ENCODE measurements at places on chromosomes 7 and 10.

DNA sequence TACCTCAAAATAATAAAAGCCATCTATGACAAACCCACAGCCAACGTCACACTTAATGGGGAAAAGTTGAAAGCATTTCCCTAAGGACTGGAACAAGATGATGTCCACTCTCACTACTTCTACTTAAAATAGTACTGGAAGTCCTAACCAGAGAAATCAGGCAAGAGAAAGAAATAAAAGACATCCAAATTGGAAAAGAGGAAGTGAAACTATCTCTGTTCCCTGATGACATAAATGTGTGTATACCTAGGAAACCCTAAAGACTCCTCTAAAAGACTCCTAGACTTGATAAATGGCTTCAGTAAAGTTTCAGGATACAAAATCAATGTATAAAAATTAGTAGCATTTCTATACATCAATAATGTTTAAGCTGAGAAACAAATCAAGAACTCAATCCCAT, 314.1 kb downstream of the WDR37 start:
- no peak for DNase-seq

- no peak for DNase-seq
Measured at GRCh38 chr7:152341039-152341913, 94.5 kb downstream of the KMT2C start.

DNA sequence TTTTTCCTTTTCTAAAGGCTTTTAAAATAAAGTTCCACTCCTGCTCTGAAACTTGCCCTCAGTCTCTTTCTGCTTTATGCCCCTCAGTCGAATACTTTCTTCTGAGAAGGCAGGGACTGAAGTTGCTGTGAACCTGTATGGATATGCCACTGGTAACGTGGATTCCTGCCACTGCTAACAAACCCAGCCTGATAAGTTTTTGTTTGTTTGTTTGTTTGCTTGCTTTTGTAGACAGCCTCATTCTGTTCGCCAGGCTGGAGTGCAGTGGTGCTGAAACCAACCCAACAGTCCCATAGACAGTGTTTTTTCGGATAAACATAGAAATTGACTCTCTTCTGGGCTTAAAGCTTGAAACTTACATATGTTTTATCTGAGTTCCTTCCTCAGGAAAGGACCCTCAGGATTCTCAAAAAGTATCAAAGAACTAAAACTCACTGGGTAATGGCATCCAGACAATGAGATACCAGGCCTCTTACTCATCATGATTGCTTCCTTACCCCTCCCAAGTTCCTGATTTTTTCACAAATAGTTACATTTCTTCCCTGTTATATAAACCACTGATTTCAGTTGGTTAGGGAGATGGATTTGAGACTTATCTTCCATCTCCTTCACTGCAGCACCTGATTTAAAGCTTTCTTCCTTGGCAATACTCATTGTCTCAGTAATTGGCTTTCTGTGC, 273.6 kb downstream of the SDHAF3 start:
- no peak for DNase-seq

DNA sequence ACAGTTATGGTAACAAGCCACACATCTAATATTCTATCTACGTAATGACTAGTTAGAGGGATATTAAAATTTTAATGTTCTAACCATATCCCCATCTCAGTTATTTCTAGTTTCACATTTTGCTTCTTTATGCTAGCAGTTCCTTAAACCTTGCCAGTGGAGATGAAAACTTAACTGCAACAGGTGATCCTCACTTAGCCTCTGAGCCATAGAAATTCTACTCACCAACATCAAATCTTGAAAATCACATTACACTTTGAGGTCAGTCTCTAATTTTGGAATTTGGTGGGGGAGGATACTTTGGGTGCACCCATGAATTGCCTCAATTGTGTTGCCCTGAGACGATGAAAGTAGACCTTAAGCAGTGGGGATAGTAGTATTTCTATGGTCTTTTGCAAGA, 256.4 kb downstream of the GATA3 start:
- DNase-seq: no peak

DNA sequence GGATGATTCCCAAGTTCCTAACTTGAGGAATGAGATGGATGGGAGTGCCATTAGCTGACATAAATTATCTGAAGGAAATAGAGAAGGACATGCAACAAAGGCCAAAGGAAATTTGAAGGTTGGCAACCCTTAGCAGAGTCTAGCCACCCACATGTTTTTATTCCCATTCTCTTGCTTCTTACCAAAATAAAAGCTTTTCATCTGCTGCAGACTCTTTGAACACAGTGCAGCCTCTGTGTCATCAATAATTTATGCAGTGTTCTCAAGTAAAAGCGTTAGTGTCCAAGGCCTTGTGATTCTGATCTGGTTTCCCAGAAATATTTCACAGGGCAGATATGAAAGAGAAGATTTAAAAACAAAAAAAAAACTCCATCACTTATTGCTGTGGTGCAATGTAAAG, 98.5 kb downstream of the ST7 start:
- DNase-seq: no peak

GRCh38 chr10:51747216-51747615, 47.8 kb upstream of the CSTF2T start:
- DNase-seq: no peak

GRCh38 chr7:150898475-150899011, 46.2 kb downstream of the AOC1 start:
- peak; percentile 79 for DNase-seq

DNA sequence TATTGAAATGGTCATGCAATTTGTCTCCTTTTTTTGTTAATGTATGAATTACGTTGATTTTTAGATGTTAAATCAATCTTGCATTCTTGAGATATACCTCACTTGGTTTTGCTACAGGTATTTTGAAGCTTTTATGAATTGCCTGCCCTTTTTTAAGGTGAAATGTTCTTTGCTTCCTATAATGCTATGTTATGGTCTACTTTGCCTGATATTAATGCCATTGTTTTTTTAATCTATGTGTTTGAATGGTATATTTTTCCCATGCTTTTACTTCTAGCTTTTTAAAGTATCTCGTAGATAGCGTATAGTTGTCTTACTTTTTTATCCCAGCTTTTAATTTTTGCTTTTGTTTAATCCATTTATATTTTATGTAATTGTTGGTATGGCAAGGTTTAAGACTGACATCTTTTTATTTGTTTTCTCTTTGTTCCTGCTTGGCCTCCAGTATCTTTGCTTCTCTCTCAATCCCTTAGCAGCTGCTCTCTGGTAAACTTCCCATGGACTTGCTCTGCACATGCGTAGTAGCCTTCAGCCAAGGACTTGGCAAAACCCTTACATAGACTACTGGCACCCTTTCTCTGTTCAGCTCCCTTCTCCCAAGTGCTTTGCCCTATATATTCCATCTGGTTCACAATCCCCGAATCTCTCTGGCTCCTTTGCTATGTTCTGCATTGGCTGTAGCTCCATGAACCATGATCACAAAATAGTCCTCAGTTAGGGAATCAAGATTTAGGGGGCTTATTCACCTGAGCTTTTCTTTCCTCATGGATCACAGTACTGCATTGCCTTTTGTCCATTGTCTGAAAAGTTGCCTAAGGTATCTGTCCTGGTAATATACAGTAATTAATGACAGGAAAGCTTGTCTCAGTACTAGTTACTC, 8.4 kb downstream of the TRIM24 start:
- DNase-seq: no peak

DNA sequence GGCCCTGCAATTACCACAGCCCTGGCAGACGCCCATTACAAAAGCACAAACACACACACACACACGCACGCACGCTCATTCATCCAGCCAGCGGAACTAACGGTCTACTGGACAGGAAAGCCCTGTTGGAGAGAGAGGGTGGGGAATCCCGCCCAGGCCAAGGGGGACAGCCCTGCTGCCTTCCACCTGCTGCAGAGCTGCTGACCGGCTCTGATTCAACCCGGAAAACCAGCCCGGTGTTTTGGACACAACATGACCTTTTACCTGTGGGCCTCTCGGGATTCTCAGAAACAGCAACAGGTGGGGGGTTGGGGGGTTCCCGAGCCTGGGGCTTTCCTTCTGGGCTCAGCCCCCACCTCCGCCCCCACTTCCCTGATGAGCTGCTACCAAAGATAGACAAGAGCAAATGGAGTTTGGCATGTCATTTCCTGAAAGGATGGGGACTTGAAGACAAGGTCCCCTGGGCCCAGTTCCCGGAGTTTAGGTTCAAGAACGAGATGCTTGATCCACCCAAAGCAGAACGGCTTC, 18.5 kb upstream of the SERPINE1 start:
- no peak for DNase-seq

DNA sequence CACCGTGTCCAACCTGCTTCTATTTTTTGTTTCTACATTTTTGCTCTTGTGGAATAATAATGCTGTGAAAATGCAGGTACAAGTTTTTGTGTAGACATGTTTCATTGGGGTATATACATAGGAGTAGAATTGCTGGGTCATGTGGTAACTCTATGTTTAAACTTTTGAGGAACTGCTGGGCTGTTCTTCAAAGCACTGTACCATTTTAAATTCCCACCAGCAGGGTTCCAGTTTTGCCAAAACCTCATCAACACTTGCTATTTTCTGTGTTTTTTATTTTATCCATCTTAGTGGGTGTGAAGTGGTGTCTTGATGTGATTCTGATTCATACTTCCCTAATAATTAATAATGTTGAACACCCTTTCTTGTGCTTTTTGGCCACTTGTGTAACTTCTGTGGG, 138.6 kb downstream of the RGS10 start:
- no peak for DNase-seq

- no peak for DNase-seq
Measured at GRCh38 chr10:124693396-124693795, 50.8 kb downstream of the FAM53B start.

- no peak for DNase-seq
Measured at GRCh38 chr7:156127166-156128134, 315.2 kb upstream of the SHH start.

- no peak for DNase-seq
Measured at GRCh38 chr10:50605951-50606270, 17.8 kb downstream of the SGMS1 start.

- DNase-seq: no peak
Measured at GRCh38 chr7:67463983-67464382, 467.4 kb downstream of the TYW1 start.

DNA sequence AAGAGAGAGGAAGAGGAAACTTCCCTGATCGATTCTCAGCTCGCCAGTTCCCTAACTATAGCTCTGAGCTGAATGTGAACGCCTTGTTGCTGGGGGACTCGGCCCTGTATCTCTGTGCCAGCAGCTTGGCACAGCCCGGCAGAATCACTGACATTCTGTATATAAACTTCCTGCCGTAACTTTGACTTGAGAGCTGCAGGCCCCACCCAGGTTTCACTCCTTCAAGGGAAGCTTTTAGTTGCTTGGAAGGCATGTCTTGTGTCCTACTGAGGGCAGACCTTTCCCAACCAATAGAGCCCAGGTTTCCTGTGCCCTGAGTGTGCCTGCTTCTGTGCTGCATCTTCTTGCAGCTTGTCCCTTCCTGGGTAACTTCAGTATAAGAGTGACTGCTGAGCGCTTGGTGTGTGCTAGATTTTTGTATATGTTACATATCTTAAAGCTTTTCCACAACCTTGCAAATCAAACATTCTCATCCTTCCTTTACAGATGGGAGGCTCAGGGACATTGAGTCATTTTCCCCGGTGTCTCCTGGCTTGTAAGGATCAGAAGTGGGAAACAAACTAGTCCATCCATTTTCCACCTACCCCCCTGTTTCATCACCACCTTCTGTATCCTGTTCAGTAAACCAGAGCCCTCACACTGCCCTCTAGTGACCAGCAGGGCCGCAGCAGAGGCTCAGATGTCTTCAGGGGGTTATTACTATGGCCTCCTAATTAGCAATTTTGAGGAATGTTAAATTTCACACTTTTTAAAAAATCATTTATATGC, 225.2 kb upstream of the PRSS58 start:
- DNase-seq: peak; percentile 39

DNA sequence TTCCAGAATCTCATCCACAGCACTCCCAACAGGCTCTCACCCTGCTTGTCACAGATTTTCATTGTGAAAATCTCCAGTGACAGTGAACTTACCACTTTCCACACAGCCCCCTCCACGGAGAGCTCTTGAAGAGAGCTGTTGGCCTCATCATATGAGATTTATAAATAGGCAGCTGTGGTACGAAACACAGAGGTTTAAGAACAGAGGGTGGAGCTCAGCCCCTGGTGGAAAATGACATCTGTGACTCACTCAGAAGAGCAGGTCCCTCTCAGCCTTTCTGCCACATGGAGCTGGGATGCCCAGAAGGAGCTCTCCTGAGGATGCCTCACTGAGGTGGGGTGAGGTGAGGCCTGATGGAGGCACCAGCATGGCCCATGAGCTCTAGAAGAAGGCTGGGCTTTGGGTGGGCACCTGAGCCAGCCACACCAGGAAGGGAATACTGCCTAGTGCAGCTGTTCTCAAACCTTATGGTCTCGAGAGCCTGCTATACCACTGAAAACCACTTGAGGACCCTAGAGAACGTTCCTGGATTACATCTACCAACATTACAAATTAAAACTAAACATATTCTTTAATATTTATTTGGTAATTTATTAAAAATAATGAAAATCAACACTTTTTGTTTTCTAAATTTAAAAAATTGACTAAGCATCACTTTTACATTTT, 25.8 kb upstream of the EEPD1 start:
- no peak for DNase-seq

DNA sequence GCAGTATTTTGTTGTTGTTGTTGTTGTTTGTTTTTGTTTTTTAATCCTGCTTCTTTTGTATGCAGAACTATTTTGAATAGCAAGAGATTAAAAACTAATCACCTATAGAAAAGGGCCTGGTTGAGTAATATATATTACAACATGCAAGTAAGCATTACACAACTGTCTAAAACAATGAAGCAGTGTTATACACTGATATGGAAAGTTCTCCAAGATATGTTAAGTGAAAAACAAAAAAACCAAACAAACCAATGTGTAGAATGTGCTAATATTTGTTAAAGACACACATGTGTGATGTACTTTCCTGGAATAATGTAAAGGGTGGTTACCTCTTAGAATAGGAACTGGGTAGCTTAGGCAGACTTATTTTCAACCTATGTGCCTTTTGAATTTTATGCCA, 117.4 kb downstream of the ZNF365 start:
- DNase-seq: no peak

GRCh38 chr7:859359-860030, 16.9 kb upstream of the GET4 start:
- DNase-seq: no peak

DNA sequence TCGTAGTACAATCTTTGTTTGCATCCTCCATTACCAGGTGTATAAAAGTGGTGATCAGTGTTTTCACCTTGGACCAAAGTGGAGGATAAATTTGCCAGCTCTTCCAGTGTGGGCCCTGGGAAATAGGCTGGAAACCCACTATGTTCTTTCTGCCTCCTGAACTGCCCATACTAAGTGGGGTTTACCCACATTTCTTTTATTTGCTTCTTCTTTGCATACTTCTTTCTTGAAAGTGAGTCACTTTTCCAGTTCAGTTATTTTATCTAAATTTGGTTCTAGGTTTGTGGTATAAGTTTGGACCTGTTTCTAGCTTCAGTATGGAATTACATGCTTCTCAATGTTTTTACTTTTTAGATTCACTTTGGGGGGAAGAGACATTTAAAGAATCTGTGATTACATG, 126.2 kb upstream of the ACBD5 start:
- DNase-seq: no peak
